ENCODE measurements at places on chromosomes 1 and 21. TPM values are rescaled to one million over a fixed set of nuclear protein-coding genes. Genes with fewer than 3 reads are reported as not detected.

The OVAAL gene
- not detected for total RNA-seq

The UBL4B gene
- not detected for total RNA-seq

The FGR gene
- 0.64 TPM for total RNA-seq

The CHI3L1 gene
- total RNA-seq, result 0.21 TPM

Measured in tracheal epithelial cell (primary cell).